ENCODE measurements at places on chromosomes 16 and 17.
A peak's percentile ranks its signal among the peaks of the same experiment; 100 is the strongest.

DNA sequence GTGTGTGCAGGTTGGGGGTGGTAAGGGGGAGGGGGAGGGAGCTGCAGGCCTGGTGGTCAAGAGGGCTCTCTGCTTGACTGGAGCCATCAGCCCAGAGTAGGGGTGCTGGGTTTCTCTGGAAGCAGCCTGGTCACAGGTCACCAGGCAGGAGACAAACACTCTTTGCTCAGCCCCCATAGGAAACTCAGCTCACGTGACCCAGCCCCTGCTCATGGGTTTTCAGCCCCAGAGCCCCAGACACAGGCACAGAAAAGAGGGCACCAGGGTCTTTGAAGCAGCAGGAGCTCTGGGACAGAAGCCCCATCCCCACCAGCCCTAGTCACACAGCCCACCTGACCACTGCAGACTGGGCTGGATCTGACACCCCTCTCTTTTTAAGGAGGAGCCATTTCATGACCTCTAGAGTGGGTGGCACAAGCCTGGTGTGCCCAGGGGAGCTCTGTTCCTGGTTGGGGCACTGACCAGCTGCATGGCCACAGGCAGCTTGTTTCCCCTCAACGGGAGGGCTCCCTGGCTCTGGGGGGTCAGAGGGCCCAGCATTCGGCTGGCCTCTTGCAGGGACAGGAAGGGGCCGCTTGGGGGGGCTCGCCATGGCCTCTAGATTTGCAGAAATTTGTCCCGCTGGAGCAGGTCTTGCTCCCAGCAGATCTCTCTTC is 13.8 kb upstream of the CD79B start:
- DNase-seq = no peak

DNA sequence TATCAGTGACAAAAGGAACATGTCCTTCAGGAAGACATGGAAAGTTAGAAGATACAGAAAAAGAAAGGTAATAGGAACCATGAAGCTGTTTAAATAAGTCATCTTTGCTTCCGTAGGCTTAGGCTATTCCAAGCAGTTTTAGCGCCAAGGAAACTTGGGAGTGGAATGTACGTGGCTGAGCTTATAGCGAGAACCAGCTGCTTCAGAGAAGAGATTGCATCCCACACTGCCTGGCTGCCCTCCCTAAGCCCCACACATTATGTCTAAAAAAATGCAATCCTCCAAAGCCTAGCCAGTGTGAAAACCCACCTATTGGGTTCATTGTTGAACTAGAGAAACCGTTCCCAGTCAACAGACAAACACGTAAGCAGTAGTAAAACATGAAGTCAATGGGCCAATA is 149.9 kb downstream of the SLC39A11 start:
- DNase-seq = no peak

DNA sequence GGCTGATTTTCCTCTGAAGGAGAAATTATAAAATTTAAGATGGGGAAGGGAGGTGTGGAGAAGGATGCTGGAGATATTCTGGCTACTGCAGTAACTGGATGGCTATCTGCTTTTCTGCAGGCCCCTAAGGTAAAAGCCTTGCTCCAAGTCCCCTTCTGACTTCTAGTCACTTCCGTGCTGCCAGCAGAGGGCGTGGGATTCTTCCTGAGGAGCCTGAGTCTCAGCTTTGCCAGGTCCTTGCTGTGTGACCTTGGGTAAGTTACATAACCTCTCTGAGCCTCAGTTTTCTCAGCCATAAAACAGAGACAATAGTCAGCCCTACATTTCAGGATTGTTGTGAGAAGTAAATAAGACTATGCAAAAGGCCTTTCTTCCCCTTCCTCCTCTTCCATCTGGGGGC is 24.3 kb upstream of the TMEM220 start:
- DNase-seq = no peak

GRCh38 chr16:23423496-23424049 is 29.4 kb downstream of the COG7 start:
- peak; percentile 70 for DNase-seq

DNA sequence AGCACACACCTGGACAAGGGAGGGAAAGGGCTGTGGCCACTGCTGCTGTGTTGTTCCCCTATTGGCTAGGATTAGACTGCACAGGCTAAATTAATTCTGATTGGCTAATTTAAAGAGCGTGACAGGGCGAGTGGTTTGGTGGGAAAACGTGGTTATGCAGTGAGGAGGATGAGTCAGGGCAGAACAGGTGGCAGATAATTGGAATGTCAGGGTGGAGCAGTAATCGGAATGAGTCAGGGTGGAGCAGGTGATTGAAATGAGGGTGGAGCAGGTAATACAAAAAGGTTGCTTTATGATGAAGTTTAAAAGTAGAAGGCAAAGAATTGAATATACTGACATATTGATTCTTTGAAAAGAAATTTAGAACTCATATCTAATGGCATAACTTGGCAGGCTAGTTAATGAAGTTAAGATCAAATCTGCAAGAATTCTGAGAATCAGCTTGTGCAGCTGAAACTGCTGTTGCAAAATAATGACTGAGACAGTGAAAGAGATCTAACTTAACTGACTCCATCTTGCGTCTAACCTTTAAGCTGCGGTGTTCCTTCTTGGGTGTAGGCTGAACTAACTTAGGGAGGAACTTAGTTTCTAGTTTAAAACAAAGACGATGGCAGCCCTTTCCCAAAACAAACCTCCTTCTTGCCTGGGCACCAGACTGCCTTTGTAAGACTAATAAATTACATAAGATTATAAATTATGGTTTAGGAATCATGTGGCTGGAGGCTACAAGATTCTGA is 174.3 kb downstream of the UTP18 start:
- peak; percentile 62 for DNase-seq

GRCh38 chr17:1486802-1487695 is 5.4 kb downstream of the MYO1C start:
- peak; percentile 70 for DNase-seq

DNA sequence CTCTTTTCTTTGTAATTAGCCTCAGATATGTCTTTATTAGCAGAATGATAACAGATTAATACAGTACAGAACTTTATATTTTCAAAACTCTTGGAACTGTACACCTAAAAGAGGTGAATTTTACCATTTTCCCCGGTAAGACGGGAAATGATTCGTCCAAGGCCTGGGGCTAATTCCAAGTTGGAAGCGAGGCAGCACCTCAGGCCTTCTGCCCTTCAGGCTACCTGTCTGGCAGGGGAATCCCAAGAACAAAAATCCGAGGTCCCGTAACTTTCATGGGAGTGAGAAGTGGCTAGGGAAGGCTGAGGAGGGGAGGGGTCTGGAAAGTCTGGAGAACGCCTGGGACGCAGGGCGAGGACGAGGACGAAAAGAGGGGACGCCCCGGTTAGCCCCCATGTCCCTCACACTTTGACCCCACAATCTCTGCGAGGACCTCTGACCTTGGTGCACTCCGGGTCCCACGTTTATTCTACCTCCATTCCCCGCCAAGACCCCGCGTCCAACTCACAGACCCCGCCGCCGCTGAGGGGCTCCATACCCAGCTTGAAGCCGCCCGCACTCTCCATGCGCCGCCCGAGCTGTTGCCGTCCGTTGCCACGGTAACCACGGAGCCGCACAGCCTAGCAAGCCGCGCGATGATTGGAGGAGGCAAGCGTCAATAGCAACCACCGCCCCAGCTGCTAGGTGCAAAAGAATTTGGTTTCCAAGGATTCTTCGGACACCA is at the start of gene HYDIN:
Gene HYDIN, minus strand, starts transcription at position 601 of the 724 bp plus-strand sequence. CDS start 43,827 bp downstream, outside the sequence.
- DNase-seq = peak; percentile 96

DNA sequence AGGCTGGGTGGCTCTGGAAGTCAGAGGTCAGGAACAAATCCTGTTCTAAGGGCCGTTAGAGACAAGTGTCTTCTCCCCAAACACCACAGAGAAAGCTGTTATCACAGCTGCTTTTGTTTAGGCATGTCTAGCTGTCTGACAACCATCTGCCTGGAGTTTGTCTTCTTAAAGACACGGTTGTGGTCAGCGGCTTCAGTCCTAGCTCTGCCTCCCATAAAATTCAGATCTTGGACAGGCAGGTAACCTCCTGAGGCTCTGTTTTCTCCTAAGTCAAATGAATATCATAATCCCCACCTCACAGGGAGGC is 2.3 kb upstream of the ITGA3 start:
- no peak for DNase-seq

- DNase-seq = no peak
Observed at GRCh38 chr16:70754371-70754770, 46.6 kb downstream of the VAC14 start.
